Colonic mucosa (tissue), 4 donors: ENCODE measurements at places on chromosomes 7 and 10.
A peak's percentile ranks its signal among the peaks of the same experiment; 100 is the strongest.

GRCh38 chr10:55426138-55426537 lies 625.1 kb upstream of the PCDH15 start:
- DNase-seq: no peak

DNA sequence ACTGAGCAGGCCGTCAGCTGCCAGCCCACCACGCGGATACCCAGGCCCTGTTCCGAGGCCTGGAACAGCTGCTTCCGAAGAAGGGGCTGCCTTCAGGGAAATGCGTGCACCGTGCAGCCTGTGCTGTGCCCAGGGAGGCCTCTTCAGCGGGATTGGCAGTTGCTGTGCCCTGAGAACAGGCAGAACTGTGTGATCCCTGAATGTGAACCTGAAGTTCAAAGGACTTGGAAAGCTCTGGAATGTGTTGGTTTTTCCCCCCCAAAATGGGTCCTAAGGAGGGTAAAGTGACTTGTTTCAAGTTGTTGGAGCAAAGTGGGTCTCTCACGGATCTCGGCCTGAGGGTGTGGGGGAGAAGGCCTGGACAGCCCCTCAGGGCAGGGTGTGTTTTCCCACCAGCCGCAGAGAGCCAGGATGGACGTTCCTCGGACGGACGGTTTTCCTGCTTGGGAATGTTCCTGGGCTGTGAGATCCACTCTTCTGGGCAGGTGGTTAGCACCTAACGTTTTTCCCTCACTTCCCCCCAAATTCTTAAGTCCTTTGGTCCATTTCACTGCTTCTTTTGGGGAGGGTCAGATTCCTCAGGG lies 2.1 kb downstream of the SPRN start:
- no peak for DNase-seq

GRCh38 chr10:98338318-98338717 lies 70.3 kb upstream of the LOXL4 start:
- no peak for DNase-seq

DNA sequence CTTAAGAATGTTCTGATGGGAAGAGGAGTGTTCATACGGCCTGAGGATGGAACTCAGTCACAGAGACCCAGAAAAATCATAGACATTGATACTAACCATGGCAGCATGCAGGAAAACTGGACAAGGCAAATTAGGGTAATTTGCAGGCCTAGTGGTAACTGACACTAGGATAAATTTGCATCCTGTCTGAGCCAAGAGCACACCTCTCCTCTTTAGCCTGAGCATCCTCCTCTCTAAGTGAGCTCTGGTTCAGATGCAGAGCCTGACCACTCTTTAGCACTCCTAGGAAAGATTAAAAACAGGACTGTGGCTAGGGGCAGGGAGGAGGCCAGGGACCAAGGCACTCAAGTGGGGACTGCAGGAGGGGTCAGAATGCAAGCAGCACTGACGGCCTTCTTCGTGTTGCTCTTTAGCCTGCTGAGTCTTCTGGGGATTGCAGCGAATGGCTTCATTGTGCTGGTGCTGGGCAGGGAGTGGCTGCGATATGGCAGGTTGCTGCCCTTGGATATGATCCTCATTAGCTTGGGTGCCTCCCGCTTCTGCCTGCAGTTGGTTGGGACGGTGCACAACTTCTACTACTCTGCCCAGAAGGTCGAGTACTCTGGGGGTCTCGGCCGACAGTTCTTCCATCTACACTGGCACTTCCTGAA lies at the start of gene TAS2R41:
Gene TAS2R41 (plus strand): TSS at position 373 of the 650 bp plus-strand sequence. CDS start 0 bp downstream, at position 373.
- peak; percentile 45 for DNase-seq

GRCh38 chr10:111973306-111973705 lies 210.3 kb downstream of the GPAM start:
- DNase-seq: no peak

- DNase-seq: no peak
Observed at GRCh38 chr7:109964780-109965179, 1126.1 kb upstream of the LRRN3 start.

DNA sequence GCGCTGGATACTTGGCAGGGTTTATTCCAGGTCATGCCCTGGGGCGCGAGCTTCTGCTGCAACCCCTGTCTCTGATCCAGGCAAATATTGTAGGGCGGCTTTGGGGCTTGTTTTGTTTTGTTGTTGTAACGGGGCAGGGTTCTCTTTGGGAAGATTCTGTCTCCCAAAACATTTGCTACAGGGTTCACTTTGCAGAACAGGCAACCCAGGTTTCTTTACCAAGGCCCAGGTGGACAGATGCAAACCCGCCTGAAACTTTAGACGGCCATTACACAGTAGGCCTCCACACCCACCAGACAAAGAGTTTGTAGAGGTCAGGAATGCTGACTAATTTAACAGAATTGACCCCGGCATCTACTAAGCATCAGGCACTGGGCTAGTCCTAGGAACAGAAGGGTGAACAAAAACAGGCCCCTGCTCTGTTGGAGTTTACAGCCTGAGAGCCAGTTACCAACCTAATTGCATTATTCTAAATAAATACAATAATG lies 567 bp upstream of the CDCA7L start:
- no peak for DNase-seq

- no peak for DNase-seq
Observed at GRCh38 chr10:68171539-68172080, 60.3 kb downstream of the ATOH7 start.

GRCh38 chr7:13072014-13072413 lies 384.6 kb downstream of the ARL4A start:
- no peak for DNase-seq

- DNase-seq: no peak
Observed at GRCh38 chr7:40221836-40222235, 87.0 kb downstream of the SUGCT start.

GRCh38 chr10:84185526-84186175 lies 8.7 kb upstream of the CDHR1 start:
- DNase-seq: no peak

GRCh38 chr10:86365346-86366032 lies 1.1 kb downstream of the GRID1 start:
- DNase-seq: no peak

GRCh38 chr10:131824371-131825149 lies 76.2 kb upstream of the PPP2R2D start:
- DNase-seq: no peak

DNA sequence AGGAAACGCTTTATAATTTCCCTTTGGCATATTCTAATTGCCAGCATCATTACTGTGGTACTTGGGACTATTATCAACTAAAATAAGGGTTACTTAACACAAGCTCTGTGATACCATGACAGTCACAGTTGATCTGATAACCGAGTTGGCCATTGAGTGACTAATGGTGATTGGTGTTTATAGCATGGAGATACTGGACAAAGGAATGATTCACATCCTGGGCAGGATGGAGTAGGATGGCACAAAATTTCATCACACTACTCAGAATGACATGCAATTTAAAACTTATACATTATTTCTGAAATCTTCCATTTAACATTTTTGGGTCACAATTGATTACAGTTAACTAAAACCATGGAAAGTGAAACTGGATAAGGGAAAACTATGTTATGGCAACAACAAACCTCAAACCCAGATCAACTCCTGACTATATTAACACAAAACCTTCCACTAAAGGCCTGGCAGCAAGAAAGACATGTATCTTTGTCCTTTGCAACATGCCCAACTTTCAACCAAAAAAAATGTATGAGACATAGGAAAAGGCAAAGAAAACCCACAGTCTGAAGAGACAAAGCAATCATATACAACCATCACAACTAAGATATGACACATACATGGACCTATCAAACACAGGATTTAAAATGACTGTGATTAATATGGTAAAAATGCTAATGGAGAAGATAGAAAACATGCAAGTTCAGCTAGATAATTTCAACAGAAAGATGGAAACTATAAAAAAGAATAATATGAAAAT lies 208.5 kb upstream of the NRP1 start:
- no peak for DNase-seq

DNA sequence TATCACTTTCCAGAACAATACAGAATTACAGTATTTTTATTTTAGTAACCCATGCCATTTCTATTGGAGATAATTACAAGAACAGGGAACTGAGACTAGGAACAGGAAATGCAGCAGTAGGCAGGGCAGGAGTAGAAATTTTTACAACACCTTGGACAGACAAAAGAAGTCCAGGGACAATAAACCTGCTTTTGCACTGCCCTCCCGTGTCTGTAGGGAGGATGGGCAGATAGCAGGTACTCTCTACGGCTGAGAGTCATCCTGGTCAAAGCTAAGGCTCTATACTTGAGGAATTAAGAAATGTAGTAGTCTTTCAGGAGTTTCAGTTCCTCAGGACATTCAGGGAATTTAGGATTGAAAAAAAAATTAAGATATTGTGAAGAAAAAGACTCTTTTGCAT lies 63.4 kb downstream of the VAX1 start:
- DNase-seq: peak; percentile 31

- DNase-seq: peak; percentile 92
Observed at GRCh38 chr7:1555813-1556543, at the start of gene TMEM184A. TSS of gene TMEM184A (minus strand) at chr7:1556205. CDS start at chr7:1555484, 721 bp downstream.

- DNase-seq: no peak
Observed at GRCh38 chr7:111090846-111091245, at the start of gene LRRN3. TSS of gene LRRN3 (plus strand) at chr7:111091127. CDS start at chr7:111122773, 31,646 bp downstream.

DNA sequence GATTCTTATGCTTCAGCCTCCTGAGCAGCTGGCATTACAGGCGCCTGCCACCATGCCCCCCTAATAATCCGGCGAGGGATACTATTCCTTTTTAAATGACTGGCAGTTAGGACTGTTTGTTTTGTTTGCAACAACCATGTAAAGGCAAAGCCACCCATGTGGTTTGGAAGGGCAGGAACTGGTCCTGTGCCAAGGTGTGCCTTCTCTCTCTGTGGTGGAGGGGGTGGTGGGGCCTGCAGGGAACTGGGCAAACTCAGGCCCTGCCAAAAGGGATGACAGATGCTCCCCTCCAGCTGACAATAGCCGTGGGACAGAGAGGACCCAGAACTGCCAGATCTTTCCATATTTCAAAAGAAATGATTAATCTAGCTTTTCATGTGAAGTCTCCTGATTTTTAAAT lies 23.5 kb upstream of the WAPL start:
- DNase-seq: no peak

DNA sequence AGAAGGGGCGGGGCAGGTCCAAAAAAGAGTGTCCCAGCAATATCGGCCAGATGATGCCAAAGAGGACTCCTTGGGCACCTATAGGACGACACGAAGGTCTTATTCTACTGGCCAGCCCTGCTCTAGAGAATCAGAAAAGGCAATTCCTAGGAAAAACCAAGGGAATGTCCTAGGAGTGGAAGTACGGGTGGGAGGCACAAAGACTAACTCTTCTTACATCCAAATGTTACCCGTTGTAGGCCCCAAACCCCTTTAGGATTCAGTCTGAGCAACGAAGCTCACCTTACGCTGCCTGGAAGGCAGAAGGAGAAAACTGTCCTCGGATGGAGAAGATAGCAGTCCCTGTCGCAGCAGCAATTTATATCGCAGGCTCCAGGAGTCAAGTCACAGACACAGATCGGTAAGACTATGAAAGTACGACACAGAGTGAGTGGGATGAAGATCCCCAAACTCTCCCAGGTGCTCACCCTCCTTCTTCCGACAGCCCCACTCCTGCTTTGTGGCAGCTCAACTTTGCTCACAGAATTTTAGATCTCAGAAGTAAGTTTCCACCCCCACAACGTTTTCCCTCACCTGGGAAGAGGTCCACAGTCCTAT lies 558 bp downstream of the TCTN3 start:
- DNase-seq: peak; percentile 22

- DNase-seq: no peak
Observed at GRCh38 chr10:6929148-6929830, 349.2 kb upstream of the PRKCQ start.

DNA sequence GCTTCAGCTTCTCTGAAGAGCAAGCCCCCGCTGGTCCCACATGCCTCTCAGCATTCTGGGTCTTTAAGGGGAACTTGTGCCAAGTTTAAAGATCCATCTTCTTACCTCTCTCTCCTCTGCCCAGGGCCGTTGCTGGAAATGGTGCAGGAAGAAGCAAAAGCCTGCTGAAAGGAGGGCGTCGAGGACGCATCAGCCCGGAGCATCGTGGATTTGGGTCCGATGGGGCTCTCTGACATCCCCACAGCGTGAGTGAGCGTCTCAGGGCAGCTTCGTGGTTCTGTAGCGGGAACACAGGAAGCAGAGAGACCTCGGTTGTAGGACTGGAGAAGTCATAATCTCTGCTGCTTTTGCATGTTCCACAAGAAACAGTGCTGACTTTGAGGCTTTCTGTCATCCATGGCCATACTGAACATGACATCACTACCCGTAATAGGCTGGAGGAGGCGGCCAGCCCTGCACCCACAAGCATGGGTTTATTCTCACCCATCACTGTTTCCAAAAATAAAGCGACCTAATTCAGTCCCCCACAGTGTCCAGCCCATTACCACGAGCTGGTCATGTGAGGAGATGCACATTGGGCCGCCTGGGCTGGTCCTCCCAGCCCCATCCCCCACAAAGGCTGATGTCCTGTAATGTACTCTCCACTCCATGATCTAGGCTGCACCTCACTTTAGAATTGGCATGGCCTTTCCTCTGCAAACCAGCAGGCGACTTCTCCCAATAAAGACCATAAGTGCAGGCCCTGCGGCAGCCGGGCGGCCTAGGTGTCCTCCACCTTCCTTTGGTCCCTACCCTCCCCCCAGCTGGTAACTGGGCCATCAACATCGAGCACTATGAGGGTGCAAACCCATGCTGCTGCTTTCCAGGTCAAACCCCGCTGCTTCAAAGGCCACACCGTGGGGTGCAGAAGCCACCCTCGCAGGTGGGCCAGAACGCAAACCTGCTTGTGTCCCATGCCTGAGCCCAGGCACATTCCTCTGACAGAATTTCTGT lies 276.9 kb downstream of the TNS3 start:
- DNase-seq: peak; percentile 12

DNA sequence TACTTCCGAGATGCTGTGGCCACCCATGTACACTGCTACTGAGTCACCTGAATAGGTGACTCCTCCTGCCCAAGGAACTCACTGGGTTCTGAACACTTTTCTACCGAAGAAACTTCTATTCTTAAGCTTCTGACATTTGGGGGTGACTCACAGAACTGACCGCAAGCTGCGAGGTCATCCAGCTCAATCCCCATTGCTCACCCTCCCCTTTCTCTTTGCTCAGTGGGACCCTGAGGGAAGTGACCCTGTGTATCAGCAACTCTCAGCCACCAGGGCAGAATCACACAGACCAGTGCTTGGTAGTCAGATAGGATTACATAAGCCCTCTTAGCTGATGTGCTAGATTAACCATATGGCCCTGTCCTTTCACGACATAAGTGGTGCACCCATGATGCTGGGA lies 46.3 kb downstream of the INSYN2A start:
- DNase-seq: no peak

GRCh38 chr7:151774951-151775350 lies 102.0 kb downstream of the PRKAG2 start:
- DNase-seq: no peak
